Epithelial cell of esophagus (primary cell): ENCODE measurements at places on chromosomes 2 and 18.

GRCh38 chr2:172085460-172086159 is at the start of gene DLX1:
TSS of gene DLX1 (plus strand) at chr2:172085507. CDS start at chr2:172085678, 171 bp downstream.
- DNase-seq = no peak

DNA sequence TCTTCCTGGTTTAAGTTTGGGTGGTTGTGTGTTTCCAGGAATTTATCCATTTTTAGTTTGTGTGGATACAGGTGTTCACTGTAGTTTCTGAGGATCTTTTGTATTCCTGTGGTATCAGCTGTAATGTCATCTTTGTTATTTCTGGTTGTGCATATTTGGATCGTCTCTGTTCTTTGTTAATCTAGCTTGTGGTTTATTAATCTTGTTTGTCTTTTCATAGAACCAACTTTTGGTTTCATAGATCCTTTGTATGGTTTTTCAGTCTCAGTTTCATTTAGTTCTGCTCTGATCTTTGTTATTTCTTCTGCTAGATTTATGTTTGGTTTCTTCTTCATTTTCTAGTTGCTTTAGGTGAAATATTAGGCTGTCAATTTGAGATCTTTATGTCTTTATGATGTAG is 202.4 kb upstream of the ZSWIM2 start:
- DNase-seq = no peak

DNA sequence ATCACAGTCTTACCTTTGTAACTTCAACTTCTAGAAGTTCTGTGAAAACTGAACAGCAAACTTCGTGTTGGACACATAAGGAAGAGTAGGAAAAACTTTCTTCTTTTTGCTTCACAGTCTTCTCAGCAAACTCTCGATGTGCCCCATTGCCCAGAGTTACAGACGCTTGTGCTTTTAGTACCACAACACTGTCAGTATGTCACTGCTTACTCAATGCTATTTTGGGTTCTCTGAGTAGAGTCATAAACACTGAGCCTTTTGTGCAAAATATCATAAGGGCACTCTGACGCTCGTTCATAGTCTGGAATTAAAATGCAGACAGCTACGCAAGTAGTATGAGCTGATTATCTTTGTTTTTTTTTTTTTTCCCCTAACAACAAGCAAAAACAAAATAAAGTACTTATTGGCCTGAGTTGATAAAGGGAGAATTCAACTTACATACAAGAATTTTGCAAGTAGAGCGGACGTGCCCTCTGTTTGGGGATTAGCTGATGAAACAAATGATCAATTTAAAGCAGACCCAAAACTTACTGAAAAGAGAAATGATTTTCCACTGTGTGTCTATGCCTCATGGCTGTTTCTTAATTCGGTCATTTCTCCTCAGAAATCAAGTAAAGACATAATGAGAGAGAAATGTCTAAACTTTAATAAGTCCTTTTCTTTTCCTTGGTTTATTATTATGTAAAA is at the start of gene CDH19:
Gene CDH19, minus strand, starts transcription at position 150 of the 687 bp plus-strand sequence. CDS start 31,886 bp downstream, outside the sequence.
- no peak for DNase-seq

DNA sequence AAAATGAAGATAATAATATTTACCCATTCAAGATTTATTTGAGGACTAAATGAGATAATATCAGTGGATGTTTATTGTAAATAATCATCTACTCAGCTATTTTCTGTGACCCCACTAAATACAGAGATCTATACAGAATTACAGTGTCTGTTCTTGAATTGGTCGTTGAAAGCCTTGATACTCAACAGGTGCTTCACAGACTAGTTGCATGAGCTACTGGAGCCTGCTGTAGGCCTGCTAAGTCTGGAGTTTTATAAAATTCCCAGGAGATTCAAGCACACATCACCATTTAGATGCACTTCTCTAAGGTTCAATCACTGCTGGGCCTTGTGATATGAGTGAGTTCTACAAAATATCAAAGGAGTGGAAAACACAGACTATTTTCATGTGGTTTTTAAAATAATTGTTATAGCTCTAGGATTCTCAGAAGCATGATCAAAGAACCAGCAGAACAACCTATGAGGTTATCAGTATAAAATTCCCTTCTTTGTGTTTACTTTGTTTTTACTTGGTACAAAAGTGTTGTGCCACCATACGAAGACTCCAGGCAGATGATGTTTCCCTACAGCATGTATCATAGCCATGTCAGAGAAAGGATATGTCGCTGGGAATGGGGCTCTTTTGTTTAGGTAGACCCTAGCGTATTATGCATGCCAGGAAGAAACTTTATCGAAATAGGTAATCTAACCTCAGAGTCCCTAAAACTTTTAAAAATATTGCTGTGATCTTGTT is 7.1 kb downstream of the SULT1C4 start:
- DNase-seq = no peak

DNA sequence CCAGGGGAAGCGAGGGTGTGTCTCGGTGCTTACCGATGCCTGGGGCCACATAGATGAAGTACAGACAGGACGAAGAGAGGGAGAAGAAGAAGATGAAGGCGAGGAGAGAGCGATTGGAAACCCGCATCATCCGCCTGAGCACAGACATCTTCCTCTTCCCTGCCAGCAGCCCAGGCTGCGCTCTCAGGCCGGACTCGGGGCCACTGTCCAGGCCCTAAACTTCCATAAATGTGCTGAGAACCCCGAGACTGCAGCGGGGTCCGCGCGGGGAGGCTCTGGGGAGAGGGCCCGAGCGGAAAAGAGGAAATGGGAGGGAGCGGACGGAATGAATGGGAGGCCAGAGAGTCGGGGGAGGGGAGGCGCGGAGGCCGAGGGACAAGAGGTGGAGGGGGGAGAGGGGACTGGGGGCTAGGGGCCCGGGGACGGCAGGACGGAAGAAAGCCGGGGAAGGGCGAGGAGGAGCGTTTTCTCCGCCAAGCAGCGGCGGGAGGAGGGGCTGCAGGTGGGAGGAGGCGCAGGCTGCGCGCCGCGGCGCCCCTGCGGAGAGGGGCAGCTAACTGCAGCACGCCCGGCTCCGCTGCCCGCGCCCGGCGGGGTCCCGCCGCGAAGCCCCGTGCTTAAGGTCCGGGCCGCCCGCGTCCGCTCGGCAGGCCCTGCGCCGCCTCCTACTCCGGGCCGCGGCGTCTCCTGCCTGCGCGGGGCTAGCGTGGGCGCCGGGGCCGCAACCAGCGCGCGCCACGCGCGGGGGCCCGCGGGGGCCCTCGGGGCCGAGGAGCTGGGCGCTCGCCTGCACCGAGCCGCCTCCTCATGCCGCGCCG is at the start of gene B4GALT6:
Gene B4GALT6, minus strand, starts transcription at position 303 of the 818 bp plus-strand sequence. Its CDS starts 155 bp downstream, at position 148.
- DNase-seq = peak; percentile 20

DNA sequence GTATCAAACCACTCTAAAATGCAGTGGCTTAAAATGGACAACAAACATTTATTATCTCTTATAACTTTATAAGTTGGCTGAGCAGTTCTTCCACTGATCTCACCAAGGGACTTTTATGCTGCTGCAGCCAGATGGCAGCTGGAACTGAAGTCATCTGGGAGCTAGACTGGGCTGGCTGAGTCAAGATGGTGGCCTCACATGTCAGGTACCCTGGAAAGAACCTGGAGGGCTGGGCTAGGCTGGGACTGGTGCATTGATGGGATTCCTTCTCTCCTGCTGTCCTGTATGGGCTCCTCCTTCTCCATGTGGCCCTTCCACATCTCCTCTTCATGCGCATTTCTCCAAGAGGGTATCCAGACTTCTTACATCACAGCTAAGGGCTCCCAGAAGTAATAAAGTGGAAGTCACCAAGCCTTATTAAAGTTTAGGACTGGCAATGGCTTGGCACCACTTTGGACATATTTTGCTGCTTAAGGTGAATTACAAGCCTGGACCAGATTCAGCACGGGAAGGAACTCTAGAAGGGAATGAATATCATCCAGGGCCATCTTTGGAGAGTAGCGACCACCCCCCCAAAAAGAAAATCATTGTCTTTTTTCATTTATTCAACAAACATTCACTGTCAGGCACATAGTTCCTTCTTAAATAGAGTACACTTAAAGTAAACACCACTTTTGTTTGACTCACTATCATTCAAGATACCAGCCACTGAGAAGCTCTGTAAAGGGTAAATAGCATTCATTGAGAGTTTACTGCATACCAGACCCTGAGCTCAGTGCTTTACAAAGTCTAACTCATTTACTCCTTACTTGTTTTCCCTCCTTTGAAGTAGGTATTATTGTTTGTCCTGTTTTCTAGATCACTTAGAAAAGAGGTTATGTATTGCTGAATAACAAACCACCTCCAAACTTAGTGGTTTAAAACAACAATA is 138.0 kb downstream of the ZFP36L2 start:
- DNase-seq = peak; percentile 27

- peak; percentile 64 for DNase-seq
These were observed 852 bp downstream of the POLI start for GRCh38 chr18:54269893-54270844.

GRCh38 chr18:56060967-56061541 is 473.1 kb upstream of the TCF4 start:
- DNase-seq = no peak

DNA sequence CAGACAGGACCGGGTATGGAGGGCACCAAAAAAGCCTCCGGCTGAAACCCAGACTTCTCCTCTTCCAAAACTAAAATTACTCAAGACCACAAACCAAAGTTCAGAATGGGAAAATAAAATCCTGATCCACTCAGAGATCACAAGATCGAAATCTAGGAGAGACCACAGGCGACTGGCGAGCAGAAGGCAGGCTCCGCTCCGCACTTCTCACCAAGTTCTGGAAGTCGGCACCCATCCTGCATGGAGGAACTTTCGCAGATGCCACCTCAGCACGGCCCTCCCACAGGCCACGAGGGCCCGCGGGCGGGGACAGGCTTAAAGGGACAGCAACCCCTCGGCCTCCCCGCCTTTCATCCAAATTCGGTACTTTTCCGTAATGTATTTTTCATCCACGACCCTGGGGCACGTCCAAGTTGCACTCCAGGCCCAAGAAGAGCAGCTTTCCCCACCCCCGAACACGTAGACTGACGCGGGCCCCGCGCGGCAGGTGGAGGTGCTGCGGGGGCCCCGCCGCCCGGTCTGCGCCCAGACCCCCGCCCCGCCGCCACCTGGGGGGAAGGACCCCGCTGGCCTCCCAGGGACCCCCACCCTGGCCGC is 43.7 kb downstream of the HDLBP start:
- DNase-seq = peak; percentile 83

- DNase-seq = no peak
These were observed 243.7 kb downstream of the NDUFA10 start for GRCh38 chr2:239781454-239781853.

DNA sequence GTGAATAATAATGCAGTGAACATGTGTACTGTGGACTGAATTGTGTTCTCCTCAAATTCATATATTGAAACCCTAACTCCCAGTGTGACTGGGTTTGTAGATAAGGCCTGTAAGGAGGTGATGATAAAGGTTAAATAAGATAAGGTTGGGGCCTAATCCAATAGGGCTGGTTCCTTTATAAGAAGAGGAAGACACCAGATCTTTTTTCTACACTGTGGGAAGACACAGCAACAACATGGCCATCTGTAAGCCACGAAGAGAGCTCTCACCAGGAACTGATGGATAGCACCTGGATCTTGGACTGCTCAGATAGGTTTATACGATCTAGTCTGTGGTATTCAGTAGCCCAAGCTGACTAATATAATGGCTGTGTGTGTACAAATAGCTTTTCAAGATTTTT is 66.8 kb downstream of the BMPR2 start:
- DNase-seq = no peak

GRCh38 chr2:190277234-190278112 is 42.2 kb downstream of the HIBCH start:
- peak; percentile 53 for DNase-seq

DNA sequence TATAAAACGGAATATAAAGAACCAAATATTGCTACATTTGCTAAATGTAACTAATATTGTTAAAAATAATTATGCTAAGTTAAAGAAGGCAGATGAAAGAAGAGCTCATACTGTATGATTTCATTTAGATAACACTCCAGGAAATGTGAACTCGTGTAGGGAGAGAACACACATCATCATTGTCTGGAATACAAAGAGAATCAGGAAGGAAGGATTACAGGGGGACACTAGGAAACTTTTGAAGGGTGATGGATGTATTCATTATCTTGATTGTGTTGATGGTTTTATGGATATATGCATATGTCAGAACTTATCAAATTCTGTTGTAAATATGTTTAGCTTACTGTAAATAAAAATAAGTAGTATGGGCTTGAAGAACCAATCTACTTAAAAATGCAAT is 104.1 kb upstream of the TRIB2 start:
- no peak for DNase-seq

- peak; percentile 59 for DNase-seq
These were observed 2.8 kb downstream of the ONECUT2 start for GRCh38 chr18:57437766-57438671.

DNA sequence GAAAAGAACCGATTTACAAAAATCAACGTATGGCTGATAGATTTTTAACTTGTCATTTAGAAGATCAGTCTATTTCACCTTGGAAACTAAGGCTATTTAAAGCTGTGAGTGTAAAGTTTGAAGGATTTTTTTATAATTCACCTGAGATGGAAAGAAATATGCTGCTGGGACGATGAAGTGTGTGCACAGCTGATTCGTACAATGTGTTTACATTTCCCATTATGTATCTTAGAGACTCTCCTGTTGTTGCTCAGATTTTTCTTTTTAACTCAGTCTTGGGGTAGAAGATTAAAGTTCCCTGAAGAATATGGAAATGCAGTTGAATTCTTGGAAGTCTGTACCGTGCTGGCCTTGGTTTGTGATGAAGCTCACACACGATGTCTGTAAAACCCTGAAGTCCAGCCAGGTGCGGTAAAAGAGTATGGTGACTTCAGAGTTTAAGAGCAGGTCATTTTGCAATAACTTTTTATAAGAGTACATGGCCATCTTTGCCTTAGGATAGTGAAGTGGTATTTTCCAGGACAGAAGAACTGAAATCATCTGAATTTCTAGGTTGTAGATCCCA is 250.1 kb downstream of the PRKCE start:
- no peak for DNase-seq

DNA sequence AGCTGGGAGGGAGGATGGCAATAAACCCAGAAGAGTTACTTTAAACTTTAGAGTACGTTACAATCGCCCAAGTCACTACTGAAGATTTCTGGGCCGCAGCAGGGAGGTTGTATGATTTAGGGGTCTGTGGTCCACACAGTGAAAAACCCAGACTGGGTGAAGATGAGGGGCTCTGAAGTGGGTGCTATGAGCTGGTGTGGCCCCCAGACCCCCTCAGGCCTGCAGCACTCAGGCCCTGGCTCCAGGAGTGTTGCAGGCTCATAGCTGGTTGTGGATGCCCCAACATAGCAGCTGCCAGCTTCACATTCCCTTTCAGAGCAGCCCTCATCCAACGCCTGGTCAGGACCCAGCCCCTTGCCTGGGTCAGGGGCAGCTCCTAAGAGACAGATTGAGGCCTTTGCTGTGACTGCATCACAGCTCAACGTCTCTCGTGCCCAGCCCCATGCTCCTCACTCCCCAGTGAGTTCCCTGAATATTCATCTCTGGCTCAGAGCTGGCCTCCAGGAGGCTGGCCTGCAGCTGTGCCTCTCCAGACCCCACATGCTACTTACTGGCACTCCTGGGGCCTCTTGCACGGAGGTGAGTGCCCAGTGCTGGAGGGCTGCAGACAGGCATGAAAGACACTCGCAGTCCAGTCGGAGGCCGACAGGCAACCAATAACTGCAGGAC is 94.5 kb upstream of the MYCN start:
- no peak for DNase-seq

- no peak for DNase-seq
These were observed 55.0 kb downstream of the APOB start for GRCh38 chr2:20988905-20989304.

- DNase-seq = peak; percentile 34
These were observed 72.7 kb downstream of the MAP2 start for GRCh38 chr2:209496586-209496982.

GRCh38 chr2:6940820-6941219 is 23.6 kb downstream of the RNF144A start:
- no peak for DNase-seq

GRCh38 chr2:20008703-20009102 is 3.8 kb downstream of the MATN3 start:
- DNase-seq = peak; percentile 40
